Panc1 (cell line): ENCODE measurements at places on chromosomes 7 and 10.

- no peak for DNase-seq
Observed at GRCh38 chr10:123381224-123381623, 227.0 kb downstream of the BUB3 start.

GRCh38 chr10:79239275-79239779, 107.9 kb upstream of the PPIF start:
- no peak for DNase-seq

DNA sequence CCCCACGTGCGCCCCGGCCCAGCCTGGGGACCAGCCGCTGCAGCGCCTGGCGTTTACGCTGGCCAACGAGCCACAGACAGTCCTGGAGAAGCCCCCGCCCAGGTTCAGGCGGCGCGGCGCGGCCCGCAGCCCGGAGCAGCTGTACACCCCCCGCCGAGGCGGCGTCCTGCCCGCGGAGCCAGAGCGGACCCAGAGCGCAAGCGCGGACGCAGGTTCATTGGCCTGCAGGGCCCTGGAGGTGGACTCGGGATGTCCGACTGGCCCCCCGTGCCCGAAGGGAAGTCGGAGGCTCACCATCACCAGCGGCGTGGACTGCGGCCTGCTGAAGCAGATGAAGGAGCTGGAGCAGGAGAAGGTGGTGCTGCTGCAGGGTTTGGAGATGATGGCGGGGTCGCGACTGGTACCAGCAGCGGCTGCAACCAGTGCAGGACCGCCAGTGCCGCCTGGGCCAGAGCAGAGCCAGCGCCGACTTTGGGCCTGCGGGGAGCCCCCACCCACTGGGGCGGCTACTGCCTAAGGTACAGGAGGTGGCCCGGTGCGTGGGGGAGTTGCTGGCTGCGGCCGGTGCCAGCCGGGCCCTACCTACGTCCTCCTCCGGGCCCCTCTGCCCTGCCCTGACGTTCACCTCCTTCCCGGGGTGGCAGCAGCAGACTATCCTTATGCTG, 72.0 kb upstream of the KCTD7 start:
- no peak for DNase-seq

DNA sequence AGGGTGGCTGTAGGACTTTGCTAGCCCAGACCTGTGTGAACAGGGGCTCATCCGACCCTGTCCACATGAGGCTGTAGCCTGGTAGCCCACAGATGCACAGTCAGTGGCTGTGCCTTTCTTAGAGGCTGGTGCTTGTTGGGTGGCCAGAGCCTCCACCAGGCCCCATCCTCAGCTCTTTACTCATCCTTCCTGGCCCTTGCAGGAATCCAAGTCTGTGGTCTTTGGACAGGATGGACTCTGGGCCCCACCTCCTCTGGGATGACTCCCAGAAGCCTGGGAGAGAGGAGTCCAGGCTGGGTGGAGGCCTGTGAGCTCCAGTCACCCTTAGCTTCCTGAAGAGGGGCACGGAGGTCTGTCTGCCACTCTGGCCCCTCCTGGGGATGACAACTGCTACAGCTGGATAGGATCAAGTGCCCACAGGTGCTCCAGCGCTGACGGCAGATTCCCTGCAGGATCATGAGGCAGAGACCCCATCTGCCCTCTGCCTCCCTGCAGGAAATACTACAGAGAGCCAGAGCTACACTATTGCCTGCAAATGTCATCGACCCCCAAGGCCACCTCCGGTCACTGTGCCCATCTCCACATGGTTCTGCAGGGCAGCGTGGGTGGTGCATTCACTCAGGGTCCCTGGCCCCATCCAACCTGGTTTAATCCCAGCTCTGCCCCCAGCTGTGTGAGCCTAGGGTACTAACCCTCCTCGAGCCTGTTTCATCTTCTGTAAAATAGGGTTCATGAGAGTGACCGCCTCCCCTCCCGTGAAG, 114.5 kb downstream of the PTPN20 start:
- DNase-seq: no peak

DNA sequence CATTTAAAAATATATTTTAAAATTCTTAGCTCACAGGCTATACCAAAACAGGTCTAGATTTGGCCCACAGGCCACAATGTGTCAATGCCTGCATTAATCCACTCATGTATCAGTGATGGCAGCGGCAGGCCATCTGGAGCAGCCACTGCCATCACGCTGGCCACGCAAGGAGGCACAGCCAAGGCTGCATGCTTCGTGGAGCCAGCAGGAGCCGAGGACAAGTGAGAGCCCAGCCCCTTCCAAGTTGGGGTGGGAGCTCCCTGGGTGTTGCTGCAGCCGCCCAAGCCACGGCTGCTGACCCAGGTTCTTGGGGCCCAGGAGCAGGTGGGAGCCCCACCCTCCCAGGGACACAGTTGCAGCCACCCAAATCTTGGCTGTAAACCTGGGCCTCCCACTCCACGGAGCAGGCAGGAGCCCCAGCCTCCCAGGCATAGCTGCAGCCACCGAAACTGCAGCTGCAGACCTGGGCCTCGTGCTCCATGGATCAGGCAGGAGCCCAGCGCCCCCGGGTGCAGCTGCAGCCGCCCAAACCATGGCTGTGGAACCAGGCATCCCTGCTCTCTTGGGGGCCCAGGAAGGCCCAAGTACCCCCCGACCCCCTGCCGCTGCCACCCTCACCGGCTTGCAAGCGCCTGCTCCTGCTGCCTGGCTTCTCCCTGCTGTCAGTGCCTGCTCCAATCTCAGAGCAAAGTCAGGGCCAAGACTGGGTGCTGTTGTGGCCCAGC, 87.3 kb upstream of the CACUL1 start:
- DNase-seq: no peak

GRCh38 chr7:118330388-118330787, 105.9 kb downstream of the ANKRD7 start:
- DNase-seq: no peak

DNA sequence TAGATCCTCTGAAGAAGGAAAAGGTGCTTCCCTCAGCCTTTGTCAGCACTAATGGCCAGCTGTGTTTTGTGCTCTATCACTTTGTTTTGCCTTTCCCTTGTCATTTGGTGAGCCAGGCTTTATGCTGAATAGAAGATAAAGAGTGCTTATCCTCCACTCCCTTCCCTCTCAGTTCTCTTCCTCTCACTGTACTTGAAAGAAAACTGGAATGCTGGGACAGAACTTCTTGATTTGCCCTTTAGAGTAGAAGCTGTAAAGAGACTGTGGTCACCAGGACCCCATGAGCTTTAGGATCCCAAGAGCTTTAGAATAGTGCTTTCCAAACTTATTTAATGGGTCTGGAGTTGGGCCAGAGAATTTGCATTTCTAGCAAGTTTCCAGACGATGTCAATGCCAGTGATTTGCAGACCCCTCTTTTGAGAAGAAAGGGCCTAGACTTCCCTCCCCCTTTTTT, 81.4 kb downstream of the LRRC4 start:
- no peak for DNase-seq

GRCh38 chr7:65503434-65504152, 129.9 kb downstream of the ZNF92 start:
- DNase-seq: no peak

- DNase-seq: no peak
Observed at GRCh38 chr10:110805292-110805691, 66.4 kb upstream of the PDCD4 start.

DNA sequence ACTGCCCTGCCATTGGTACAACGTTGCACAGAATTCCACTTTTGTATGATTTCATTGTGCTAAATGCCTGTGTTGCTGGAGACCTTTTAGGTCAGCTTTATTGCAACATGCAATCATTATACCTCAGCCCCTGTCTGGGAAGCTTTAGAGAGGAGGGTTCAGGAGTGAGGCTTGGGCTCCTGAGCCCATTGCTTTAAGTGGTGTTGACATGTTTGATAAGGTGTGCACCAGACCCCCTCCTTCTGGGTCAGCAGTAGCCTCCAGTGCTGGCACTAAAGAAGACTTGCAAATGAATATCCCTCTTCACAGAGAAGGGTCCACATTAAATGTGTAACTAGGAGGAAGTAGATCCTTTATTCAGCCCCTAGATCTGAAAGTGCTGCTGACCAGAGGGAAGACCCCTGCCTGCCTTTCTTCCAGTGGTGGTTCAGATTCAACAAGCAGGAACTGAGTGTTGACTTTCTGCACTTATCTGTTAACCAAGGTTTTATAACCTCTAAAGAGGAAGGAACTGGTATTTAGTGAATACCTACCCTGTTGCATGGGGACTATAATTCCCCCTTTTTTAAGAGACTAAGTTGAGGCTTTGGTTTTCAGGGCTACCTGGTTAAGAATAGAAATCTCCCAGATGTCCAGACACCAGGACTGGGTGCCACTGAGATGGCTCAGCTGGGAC, 369.4 kb upstream of the IGFBP3 start:
- no peak for DNase-seq

DNA sequence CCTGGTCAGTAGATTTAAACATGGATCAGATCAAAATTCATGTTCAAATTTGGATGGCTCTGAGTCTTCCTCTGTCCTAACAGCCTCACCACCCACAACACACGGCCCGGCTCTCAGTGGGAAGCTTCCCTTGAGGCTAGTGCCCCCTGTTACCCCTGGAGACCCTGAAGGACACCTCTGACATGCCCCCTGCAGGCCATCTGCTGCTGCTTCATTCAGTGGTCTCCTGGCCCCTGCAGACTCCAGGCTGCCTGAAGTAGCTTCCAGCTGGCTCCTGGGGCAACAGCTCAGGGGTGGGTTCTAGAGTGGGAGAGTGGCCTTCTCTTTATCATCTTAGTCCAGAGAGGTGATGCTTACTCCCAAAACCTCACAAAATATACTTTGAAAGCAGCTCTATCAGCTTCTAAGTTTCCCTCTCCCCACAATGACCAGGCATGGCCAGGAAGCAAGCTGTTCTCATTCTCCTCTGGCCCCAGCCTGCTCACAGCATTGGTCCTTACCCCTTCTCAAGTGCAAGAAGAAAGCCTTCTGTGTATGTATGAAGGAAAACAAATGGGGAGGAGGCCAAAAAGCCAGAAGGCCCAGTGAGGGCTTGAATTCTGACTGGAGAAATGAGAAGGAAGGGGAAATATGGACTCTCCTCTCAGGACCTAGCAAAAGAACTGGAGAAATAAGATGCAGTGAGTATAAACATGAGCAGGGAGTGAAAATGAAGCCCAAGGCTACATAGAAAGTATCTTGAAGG, 189.6 kb upstream of the INHBA start:
- no peak for DNase-seq

DNA sequence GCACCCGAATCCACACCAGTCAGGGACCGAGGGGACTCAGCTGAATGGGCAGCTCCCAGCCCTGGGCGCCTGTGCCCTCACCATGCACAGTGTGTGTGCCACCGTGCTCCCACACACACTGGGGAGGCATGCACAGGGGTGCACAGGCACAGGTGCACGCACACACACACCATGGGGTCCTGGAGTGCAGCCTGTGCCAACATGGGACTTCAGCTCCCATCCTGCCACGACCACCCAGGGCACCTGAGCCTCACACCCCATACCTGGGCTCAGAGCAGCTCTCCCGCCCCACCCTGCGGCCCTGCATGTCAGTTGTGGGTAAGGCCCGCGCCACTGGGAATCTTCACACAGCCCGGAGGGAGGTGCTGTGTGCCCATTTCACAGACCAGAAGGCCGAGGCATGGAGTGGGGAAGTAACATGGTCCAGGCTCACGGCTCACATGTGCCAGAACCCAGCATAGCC, 8.0 kb downstream of the ELFN1 start:
- no peak for DNase-seq

- no peak for DNase-seq
Observed at GRCh38 chr7:87318741-87319140, 26.7 kb upstream of the CROT start.

GRCh38 chr7:55561690-55562089, 10.6 kb downstream of the VOPP1 start:
- DNase-seq: no peak

DNA sequence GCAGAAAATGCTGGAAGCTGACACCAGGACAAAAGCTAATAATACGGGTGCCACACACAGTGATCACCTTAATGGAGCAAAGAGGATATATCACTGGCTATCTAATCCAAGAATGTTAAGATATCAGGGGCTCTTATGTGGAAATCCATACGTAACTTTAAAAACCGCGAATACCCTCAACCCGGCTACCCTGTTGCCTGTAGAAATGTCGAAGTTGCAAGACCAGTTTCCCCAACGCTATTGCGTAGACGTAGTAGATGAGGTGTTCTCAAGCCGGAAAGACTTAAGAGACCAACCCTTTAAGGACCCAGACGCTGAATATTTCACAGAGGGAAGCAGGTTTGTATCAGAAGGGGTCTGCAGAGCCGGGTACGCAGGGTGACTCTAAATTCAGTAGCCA, 7.9 kb upstream of the CYREN start:
- no peak for DNase-seq

DNA sequence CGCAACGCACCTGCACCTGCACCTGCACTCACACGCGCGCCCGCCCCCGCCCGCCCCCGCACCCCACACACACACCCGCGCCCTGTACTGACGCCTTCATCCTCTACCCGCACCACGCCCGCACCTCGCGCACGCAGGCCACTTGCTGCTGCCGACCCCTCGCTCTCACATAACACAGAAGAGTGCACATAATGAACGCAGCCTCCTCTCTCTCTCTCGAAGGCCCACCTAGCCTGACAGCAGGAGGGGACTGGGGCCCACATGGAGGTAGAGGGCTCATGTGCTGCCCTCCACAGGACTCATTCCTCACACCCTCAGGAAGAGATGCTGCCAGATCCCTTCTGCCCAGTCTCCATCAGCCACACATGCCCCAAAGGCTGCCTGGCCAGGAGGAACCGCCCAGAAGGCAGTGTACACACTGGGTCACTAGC, 432 bp upstream of the CAMK2B start:
- DNase-seq: no peak

GRCh38 chr10:33498391-33498891, 164.0 kb upstream of the NRP1 start:
- no peak for DNase-seq

- no peak for DNase-seq
Observed at GRCh38 chr10:112775892-112776674, 174.0 kb upstream of the TCF7L2 start.

DNA sequence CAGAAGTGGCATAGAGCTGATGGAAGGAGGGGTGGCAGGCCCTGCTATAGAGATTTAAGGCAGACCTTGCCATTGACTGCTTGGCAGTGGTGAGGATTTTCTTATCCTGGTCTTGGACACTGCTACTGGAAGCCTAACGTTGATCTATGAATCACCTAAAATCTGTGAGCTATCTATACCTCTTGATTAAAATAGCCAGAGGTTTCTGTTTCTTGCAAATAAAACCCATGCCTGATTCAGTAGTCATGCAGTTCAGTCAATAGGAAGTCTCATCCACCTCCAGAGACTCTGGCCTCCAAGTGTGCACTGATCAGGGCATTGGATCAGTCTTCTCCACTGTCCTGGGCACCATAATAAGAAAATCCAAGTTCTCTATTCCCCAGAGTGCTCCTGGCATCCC, 286.5 kb downstream of the PTEN start:
- no peak for DNase-seq

GRCh38 chr7:78601728-78602127, 803.2 kb downstream of the PHTF2 start:
- no peak for DNase-seq

DNA sequence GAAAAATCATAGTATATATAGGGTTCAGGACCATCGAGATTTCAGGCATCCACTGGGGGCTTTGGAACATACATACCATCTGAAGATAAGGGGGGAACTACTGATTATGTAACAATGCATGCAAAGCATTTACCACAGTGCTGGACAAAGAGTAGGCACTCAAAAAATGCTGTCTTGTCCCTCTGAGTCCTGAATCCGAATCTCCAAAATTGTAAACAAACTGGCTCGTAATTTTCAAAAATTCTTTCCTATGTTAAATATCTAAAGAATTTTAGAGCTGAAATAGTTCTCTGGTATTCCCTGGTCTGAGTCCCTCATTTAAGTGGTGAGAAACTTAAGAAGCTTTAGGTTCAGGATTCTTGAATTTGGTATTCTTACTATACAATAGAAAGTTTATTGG, 167.8 kb upstream of the ASAH2 start:
- DNase-seq: no peak
